Activated CD8-positive, alpha-beta memory T cell treated with anti-CD3 and anti-CD28 coated beads, Interleukin-2, amount 10 ng/mL, durations not matched to agents 7 days and 5 days (primary cell): ENCODE measurements at places on chromosomes 4 and X. TPM values are rescaled to one million over a fixed set of nuclear protein-coding genes. Genes with fewer than 3 reads are reported as not detected.

DNA sequence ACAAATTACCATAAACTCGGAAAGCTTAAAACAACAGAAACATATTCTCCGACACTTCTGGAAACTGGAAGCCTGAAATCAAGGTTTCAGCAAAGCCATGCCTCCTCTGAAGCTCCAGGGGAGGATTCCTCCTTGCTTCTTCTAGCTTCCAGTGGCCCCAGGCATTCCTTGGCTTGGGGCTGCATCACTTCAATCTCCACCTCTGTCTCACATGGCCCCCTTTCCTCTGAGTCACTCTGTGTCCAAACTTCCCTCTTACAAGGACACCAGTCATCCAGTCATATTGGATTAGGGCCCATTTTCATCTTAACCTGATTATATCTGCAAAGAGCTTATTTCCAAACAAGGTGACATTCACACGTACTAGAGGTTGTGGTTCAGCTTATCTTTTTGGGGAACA lies 17.3 kb downstream of the PARM1 start:
- no peak overlapping the region for H3K27ac ChIP-seq
- no peaks in the 10 kb centered on the region for H3K4me1 ChIP-seq
- H3K4me3 ChIP-seq, result no peak overlapping the region
- H3K27me3 ChIP-seq, result no peaks in the 10 kb centered on the region
- no peaks in the 10 kb centered on the region for H3K36me3 ChIP-seq
- no peak for DNase-seq

GRCh38 chrX:17462881-17463280 lies 87.9 kb downstream of the NHS start:
- no peak overlapping the region for H3K4me3 ChIP-seq
- H3K36me3 ChIP-seq, result no peaks in the 10 kb centered on the region
- H3K27ac ChIP-seq, result no peak overlapping the region
- peaks cover 2% of the 10 kb centered on the region for H3K27me3 ChIP-seq

GRCh38 chrX:88378406-88378805 lies 368.6 kb upstream of the CPXCR1 start:
- H3K4me1 ChIP-seq, result no peaks in the 10 kb centered on the region
- no peak for DNase-seq
- H3K27me3 ChIP-seq, result no peaks in the 10 kb centered on the region
- no peak overlapping the region for H3K4me3 ChIP-seq
- H3K27ac ChIP-seq, result no peak overlapping the region
- H3K36me3 ChIP-seq, result no peaks in the 10 kb centered on the region

DNA sequence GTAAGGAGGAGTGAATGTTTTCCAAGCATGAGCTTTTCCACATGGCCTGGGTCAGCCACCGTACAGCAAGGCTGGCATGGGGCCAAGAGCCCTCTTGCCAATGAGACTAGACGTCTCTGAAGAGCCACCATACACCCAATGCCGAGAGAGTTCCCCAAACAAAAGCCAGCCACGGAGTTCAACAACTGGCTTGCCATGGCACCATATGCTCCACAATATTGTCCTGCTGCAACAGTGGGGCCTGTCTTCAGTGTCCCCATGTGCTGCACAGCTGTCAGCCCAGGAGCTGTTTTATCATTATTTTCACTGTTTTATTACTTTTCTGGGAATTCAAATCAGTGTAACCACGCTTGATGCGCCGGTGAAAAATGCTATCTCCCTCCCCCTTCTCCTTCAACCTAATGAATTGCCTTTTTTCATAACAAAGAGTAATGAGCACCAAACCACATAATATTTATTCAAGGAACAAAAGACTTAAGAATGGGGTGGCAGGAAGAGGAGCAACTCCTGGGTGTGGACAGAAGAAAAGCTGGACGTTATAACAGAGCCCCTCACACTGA lies 18.4 kb downstream of the MAML3 start:
- H3K4me3 ChIP-seq, result no peak overlapping the region
- H3K27me3 ChIP-seq, result peaks cover 23% of the 10 kb centered on the region
- no peak overlapping the region for H3K27ac ChIP-seq
- peaks cover 2% of the 10 kb centered on the region for H3K36me3 ChIP-seq

GRCh38 chr4:113977526-113977855 lies 2.0 kb downstream of the ARSJ start:
- no peak for DNase-seq
- no peaks in the 10 kb centered on the region for H3K36me3 ChIP-seq
- H3K27me3 ChIP-seq, result peaks cover 66% of the 10 kb centered on the region
- no peak overlapping the region for H3K4me3 ChIP-seq
- H3K4me1 ChIP-seq, result peaks cover 10% of the 10 kb centered on the region

DNA sequence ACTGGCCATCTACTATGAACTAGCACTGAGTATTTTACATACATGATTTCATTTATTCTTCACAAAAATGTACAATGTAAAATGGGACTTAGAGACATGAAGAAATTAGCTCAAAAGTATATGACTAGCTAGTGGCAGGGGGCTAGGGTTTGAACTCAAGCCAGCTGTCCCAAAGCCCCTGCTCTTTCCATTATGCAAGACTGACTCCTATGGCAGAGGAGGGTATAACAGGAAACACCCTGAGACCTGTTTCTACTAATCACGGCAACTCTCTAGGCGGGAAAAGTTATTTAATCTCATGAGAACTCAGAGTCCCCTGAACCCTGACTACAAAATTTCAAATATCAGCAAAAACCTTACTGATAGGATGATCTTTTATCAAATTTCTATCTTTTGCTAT lies 150.6 kb downstream of the PRDM5 start:
- DNase-seq, result no peak
- no peaks in the 10 kb centered on the region for H3K27me3 ChIP-seq
- no peak overlapping the region for H3K27ac ChIP-seq

- DNase-seq, result no peak
- H3K27me3 ChIP-seq, result peaks cover 6% of the 10 kb centered on the region
- H3K4me1 ChIP-seq, result no peaks in the 10 kb centered on the region
Observed at GRCh38 chrX:135632353-135632752, 81.1 kb upstream of the CT45A1 start.

PASD1 gene
- not detected for total RNA-seq

CSAG1 gene
- total RNA-seq, result not detected

GC gene
- not detected for total RNA-seq

TNMD gene
- total RNA-seq, result not detected
